ENCODE measurements at places on chromosomes 16 and 17.

GRCh38 chr16:89422527-89422904, 67.8 kb downstream of the ANKRD11 start:
- peak; percentile 57 for DNase-seq

DNA sequence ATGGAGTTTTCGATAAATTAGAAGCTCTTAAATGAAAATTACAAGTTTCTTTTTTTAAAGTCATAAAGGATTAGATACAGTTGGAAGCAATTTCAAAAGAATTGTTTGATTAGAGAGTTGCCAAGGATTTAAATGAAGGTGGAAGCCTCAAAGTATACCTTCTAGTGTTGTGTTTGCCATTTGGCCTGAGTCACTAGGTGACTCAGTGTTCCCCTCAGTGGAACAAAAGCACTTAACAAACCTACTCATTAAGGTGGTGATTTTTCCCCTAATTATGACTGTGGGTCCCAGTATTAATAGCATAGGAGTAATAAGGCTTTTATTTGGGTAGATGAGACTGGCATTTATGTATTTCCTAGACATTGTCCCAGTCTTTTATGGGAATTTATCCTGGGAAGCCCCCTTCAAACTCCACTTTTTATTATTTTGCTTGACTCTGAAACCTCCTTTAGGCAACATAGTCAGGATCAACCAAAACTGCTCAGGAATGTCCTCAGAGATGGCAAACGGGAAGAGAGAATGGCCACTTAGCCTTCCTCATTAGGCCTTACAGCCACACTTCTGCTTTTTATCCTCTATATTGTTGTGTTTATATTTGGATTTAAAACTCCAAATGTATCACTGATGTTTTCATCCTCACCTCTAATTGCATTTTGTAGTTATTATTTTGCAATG, 161.0 kb downstream of the FTO start:
- DNase-seq = peak; percentile 6

DNA sequence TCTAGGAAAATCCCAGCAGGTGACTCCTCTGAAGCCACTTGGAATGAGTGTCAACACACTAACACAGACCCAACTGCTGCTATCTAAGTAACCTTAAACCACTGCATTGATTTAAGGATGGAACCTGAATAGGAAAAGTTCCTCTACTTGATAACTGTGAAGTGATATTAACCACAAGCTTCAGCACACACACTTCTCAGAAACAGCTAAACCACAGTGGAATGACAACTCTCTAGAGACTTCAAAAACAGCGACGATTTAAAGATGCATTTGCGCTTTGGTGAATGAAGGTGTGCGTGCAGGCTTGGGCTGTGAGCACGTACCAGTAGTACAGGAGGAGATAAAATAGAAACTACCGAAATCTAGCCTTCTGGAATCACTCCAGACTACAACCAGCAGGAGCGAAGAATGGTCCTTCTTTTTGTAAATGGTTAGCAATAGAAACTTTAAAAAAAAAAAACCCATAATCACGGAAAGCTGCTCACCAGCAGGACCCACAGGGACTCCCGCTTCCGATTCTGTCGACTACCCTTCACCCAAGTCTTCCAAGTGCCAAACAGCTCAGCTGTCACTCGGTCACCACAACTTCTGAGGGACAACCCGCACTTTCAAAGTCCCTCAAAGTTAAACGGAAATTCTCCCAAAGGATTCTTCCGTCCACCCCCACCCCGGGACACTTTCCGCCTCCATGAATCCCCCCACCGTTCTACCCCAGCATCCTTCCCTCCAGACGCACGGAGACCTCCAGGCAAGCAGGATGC, 137.7 kb upstream of the CORO6 start:
- peak; percentile 43 for DNase-seq

- DNase-seq = no peak
Observed at GRCh38 chr17:66044083-66044482, 147.8 kb downstream of the CEP112 start.

GRCh38 chr17:76296889-76297288, 11.2 kb downstream of the QRICH2 start:
- no peak for DNase-seq

GRCh38 chr17:55394357-55395021, 27.1 kb downstream of the MMD start:
- DNase-seq = no peak

DNA sequence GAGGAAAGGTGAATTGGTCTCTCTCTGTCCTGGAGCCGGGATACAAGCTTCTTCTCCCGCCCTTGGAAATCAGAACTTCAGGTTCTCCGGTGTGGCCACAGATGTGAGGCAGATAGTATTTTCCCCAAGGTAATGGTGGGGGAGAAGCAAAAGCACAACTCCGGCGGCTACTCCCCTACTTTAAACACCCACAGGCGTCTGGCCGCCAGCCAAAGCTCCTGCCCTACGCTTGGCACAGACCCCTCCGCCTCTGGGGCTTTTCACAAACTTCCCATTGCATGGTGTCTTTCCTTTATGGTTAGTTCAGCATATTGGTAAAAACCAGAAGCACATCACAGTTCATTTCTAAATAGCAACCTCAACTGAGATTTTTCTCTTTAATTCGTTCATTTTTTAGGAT, 39.4 kb upstream of the B4GALNT2 start:
- DNase-seq = no peak

DNA sequence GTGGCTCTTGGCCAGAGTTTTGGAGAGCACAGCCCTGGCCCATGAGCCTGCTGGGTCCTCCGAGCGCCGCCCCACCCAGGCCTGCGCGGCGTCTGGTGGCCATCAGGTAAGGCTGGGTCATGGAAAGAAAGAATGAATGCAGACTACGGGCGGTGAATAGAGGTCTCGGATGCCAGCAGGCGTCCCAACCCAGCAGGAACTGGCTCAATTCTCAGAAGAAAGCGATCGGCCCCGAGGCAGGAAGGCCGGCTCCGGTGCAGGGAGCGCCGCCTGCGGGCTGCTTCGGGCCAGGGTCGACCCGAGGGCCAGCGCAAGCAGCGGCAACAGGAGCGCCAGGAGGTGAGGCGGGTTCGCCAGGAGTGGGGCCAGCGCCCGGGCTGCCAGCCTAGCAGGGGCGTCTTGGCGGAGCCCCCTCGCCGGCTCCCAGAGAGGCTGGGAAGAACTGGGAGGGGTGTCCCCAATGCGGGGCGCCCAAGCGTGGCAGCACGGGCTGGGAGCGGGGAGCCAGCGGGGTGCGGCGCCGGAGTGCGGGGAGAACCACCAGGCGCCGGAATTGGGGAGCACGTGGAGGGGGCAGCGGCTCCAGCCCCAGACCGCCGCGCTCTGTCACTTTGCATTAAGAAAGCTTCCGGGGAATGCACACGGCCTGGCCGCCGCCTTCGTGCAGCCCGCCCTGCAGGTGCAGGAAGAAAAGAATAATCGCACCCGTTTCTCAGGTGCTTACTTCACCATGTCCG, 7.1 kb upstream of the TMC5 start:
- DNase-seq = peak; percentile 4

GRCh38 chr17:81015136-81015535, 19.8 kb upstream of the BAIAP2 start:
- no peak for DNase-seq

DNA sequence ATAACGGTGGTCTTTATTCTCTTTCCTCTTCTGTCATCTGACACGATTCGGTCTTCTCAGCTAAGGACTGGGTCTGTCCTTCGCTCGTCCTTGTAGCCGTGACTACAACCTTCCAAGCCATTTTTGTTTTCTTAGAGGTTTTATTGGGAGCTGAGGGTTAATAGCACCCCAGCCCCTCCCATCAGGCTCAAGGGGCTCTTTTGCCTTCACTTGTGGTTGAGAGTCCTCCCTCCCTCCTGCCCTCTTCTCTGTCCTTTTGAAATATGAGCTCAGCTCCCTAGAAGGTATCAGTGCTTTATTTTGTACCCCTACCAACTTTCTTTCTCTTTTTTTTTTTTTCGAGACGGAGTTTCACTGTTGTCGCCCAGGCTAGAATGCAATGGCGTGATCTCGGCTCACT, 24.7 kb downstream of the SOCS3 start:
- no peak for DNase-seq

- no peak for DNase-seq
Observed at GRCh38 chr17:60959011-60959410, 281.4 kb downstream of the BCAS3 start.

GRCh38 chr17:77769762-77770161, 188.7 kb upstream of the TNRC6C start:
- no peak for DNase-seq

DNA sequence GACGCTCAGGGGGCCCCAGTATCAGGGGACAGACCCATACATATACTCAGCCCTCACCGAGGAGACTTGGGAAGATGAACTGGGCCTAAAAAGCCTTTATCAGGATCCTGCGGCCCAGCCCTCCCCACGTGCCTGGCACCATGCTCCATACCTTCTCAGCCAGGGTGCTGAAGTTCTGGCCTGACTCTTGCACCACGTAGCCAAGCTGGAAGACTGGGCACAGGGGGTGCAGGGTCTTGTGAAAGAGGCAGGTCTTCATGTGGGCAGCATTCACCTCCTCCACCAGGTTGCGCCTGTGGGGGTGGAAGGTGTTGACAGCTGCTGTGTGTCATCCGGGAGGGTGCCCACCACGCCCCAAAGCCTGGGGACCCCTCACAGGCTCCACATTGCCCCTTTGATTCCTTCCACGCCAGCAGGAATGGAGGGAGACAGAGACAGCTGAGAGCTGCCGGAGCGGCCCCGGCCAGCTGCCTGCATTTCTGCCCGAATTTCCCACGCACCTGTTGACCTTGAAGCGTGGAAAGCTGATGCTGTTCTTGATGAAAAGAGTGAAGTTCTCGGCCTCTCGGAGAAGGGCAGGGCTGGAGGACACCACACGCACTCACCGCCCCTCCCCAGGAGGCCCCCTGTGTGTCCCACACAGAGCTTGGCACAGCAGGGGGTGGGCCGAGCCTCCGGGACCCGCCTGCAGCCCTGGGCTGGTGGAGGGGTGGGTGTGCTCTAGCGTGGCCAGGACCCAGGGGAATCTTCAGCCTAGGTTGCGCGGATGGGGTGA, 10.4 kb upstream of the CAMKK1 start:
- no peak for DNase-seq

- DNase-seq = no peak
Observed at GRCh38 chr16:81319221-81319912, 4.6 kb downstream of the GAN start.

- no peak for DNase-seq
Observed at GRCh38 chr16:87407511-87408112, 15.5 kb downstream of the MAP1LC3B start.

DNA sequence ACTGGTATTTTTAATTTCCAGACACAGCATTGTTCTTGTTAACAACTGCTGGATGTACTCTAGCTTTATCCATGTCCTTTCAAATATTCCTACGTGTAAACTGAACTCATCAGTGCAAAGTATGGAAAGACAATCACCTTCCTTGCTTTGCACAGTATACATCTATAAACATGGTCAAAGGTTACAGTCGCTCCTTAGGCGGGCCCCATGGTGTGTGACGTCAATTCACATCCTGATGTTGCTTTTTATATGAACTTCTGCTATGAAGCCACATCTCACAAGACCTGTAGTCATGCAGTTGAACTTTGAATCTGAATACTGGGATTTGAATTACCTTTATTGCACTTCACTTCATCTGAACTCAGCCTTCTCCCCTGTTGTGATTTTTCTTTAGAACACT, 447.6 kb upstream of the PSMD7 start:
- no peak for DNase-seq

GRCh38 chr16:52533296-52533695, 13.6 kb downstream of the TOX3 start:
- DNase-seq = no peak
